ENCODE measurements at places on chromosomes 3 and 15.
A peak's percentile ranks its signal among the peaks of the same experiment; 100 is the strongest.

DNA sequence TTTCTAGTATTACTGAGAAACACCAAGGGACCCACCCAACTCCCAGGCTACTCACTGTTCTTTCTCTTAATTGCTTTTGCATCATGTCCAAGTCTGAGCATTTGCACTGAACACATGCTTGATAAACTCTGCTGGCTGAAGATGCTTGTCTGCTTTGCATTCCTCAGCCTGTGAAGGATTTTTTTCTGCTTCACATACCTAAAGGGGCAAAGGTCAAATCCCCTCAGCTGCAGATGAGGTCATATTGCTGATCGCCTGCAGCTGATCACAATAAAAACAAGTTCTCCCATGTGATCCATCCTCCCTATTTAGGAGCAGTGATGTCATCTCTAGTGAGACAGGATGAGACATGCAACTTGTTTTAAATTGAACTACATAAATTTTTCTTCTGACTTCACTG lies 84.6 kb upstream of the DCBLD2 start:
- no peak for DNase-seq

DNA sequence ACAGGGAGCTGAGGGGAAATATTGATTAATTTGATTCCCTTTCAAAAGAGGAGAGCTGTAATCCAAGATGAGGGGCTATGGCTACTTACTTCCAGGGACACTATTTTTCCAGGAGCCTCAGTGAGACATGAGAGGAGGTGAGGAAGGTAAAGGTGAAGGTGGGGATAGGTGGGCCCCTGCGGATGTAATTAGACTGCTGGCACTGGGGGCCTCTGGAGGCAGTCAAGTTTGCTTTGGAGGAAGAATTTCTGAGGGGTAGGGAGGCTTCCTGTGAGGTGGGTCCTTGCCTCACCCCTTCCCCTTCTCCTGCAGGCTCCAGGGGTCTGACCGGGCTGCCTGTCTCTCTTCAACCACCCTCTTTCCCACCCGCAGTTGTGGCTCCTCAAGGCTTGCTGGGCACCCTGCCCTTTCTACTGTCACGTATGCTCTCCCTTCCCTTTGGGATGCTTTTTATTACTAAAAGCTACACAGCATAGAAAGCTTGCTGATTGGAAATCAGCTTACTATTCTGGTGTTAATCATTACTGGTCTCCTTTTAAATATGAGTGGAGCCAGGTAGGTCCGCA lies 22.5 kb downstream of the GASK1A start:
- DNase-seq, result no peak

DNA sequence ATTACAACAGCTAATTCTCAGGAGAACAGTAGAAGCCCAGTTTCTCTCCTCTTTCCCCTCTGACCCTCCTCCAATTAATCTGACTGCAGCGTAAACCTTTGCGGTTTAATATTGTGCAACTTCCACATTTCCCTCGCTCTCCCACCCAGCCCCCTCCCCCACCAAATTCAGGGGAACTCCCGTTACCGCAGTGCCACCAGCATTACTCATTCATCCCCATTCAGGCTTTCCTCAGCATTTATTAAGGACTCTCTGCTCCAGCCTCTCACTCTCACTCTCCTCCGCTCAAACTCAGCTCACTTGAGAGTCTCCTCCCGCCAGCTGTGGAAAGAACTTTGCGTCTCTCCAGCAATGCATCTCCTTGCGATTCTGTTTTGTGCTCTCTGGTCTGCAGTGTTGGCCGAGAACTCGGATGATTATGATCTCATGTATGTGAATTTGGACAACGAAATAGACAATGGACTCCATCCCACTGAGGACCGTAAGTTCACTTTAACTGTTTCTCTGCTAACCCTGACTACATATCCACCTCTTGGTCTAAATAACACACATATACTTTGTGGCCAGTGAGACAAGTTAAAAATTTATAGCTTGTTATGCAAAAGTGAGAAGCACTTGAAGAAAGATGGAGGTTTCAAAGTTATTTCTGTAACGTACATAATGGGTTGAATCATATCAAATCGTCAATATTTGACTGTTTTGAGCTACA lies at the start of gene PTX3:
TSS of gene PTX3 (plus strand) at position 268 of the 709 bp plus-strand sequence. CDS start at position 352, 84 bp downstream.
- peak; percentile 25 for DNase-seq

DNA sequence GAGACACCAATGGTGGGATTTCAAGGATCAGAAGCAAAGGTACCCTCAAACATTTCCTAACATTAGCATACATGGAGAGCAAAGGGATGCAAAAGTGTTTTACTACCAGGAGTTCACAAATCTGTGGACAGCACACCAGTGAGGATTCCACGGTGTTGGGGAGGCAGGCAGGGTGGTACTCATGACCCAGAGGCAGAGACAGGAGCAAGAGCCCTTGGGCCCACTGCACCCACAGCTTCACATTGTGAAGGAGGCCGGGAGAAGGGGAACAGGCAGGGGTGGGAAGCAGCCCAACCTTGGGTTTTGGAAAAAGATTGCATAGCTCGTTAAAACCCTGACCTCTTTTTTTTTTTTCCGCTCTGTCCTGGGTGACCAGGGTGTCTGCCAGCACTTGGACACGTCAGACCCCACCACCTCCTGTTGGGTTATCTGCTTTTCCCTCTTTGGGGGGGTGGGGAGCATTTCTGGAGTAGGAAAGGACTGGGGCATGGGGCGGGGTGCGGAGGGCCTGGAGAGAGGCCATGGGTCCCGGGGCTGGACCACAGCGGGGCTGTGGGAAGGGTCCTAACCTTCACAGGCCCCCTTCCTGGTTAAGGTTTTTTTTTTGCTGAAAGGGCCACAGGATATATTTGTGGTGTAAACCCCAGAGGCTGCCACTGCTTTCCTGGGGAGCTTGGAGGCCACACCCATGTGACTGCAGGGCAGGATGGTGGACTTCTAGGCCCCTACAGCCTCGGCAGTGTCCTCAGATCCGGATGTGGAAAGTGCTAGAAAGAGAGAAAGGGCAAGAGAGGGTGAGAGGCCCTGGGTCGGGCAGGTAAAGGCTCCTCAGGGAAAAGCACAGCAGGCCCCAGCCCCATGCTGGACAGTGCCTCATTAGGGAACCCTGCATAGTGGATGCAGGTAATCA lies 12.5 kb downstream of the SH2D7 start:
- DNase-seq, result no peak

DNA sequence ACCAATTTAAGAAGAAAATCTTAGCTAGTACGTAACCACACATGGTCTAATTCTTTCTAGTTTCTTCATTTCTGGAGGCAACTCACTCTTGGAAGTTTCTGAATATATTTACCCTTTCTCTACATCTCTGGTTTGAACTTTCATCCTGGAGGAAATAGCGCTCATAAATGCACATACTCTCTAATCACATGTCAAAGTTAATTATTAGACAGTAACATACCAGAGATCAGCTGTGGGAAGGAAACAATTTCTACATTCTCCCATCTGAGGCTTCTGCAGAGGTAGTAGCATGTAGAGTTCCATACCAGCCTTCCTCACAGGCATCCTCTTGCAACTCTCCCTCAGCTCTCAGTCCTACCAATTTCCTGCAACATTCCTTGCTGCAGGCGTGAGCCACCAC lies 132.5 kb downstream of the RBPMS2 start:
- DNase-seq, result no peak
